GM12892 (cell line): ENCODE measurements at places on chromosomes 11 and 22.

GRCh38 chr11:111299101-111300026, 1.0 kb downstream of the POU2AF3 start:
- DNase-seq, result peak; percentile 55

DNA sequence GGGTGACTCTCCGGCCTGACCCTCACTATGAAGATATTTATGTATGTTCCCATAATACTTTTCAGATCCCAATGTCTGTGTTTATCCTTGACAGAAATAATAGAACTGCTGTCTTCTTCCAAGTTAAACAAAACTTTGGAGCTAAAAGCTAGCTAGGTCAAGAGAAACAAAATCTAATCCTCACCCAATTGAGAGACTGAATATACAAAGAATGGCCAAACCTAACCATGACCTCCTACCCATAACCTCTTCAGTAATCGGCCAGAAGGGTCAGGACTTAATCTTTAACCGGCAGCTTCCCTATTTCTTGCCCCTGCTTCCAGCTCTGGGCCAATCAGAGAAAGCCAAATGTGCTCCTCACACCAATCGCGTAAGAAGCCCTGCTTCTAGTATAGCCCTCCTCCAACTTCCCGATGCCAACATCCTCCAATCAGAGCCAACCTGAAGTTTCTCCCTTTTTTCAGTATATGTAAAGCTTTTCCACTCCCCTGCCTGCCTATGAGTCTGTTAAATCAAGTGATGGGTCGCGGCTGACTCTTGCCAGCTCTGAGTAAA, 1.7 kb upstream of the DDX6 start:
- DNase-seq, result peak; percentile 57

GRCh38 chr22:19876314-19876940, 21.8 kb upstream of the GNB1L start:
- DNase-seq, result no peak

DNA sequence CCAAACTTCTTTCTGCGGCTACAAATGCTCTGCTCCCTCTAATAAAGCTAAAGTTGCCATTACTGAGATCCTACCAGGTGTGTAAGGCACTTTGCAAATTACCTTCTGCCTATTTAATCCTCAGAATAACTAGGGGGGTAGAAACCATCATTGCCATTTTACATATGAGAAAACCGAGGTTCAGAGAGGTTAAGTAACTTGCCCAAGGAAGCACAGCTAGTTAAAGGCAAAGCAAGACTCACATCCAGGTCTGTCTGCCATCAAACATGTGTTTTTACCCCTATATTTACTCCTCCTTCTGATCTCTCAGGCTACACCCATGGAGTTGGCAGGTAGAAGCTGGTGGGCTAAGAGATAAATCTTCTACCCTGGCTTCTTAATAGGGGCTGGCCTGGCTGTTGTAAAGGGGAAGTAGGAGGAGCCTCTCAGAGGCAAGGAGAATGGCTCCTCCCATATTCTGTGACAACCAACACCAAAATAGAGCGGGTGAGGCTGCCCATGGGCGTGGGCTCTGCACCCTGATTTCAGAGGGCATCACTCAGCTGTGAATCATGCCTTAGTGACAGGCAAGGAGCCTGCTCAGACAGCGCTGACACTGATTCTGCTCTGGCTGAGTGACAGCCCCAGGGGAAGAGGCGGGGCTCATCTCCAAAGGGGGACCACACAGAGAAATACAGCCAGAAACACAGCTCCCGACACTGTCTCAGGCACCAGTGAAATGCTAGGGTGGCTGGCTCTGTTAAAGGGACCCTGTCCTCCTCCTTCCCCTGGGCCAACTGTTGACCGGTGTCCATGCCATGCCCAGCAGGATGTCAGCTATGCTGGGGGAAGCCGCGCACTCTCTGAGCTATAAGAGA, 106.8 kb downstream of the ABTB2 start:
- DNase-seq, result peak; percentile 42

GRCh38 chr22:42906605-42907348, 49.7 kb upstream of the ARFGAP3 start:
- DNase-seq, result no peak

DNA sequence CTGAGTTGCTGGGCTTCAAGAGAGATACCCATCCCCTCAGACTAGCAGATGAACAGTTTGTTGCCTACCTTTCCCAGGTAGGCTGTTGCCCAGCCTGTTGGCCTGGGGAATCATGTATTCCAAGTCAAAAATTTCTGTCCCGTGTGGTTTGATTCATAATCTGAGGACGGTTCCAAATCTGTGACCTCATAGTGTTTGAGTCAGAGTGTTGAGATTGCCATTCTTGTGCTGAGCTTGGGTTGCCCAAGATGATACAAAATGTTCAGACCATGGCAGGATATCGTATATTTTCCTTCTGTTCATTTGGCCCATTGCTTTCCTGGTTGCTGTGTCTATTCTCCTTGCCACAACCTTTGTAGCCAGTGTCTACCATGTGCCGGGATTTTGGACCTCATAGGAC, 64.3 kb downstream of the CYB5R2 start:
- DNase-seq, result no peak

- no peak for DNase-seq
Observed at GRCh38 chr22:42646569-42647525, 2.3 kb downstream of the CYB5R3 start.

DNA sequence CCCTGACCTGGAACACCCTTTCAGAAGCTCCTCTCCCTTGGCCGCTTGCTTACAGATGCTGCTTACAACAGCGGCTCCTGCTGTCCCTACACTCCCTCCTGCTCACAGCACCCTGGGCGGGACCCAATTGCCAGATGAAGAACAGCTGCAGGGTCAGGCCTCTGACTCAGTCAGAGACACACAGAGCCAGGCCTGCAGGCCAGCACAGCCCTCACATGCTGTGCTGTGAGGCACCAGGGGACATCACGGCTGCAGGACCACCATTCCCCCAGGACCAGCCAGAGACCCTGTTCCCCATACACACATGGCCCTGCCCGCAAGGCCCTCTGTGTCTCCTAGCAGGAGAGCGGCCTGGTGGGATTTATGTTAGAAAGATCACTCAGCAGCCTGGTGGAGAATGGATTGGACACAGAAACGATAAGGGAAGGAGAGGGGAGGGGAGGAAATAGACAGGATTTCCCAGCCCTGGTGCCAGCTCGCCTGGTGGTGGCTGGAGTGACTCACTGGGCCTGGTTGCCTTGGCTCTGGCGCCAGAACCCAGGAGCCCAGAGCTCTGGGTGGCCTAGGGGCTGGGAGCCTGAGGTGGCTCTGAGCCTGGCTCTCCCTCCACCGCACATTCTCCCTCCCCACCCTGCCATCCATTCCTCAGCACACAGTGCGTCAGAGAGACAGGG, 6.7 kb downstream of the CAPN5 start:
- DNase-seq, result peak; percentile 12

DNA sequence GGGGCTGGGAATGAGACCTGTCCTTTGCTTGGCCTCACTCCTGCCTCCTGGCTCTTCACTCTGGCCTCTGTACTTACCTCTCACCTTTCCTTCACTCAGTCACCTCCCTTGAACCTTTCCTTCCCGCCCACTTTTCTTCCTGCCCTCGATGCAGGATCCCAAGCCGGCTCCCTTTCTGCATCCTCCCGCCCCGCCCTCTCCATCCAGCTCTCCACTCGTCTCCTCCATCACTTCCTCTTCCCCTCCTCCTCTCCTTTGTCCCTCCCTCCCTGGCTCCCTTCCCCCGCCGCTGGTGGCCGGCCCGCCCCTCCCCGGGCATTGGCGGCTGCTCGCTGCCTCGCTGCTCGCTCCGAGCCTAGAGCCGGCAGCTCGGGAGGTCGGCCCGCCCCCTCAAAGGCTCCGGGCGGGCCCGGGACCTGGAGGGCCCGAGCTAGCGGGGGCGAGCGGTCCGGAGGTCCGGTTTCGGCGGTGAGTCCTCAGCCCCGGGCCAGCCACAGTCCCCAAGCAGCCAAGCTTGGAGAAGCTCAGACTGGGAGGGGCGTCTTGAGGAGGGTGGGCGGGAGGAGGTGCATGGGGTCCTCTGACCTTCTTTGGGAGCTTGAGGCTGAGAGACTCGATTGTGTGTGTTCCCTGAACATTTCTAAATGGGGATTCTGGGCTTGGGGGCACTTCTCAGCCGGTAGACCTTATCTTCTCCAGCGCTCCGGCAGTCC, 13.8 kb downstream of the PHLDB1 start:
- DNase-seq, result no peak

- no peak for DNase-seq
Observed at GRCh38 chr22:37172266-37173245, 15.5 kb downstream of the C1QTNF6 start.

DNA sequence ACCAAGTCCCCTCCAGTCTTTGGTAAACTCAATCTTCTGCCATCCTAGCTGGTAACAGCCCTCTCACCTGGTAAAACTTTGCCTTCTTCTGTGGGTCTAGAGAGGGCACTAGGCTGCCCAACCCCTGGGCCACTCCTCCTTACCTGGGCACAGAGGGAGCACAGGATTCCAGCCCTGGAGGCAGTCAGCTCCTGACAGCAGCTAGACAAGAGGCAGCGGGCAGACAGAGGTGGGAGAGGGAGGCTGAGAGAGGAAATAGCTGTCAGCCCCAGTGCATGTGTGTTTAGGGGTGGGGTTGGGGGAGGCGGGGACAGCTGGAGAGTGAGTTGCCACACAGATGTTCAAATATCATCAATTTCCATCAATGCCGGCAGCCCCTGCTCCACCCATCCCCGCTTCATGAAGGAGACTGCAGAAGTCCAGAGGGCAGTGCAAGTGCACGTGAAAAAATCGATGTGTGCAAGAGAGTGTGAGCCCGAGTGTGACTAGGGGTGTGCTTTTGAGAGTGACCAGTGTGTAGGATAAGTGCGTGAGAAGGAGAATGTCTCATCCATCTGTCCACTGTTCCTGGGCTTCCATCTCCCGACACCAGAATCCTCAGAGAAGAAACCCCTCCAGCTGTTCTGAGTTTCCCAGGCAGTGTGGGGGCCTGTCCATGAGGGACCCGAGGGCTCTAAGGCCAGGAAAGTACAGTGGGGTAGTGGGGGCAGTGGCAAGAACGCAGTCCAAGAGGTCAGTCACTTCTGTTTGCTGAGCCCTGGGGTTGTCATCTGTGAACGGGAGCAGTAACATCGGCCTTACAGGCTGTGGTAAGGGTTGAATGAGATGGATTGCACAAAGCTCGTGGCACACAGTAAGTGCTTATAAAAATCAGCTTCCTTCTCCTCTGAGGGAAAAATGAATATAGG, at the start of gene PTGDR2:
Gene PTGDR2, minus strand, starts transcription at position 225 of the 908 bp plus-strand sequence. CDS start 2,228 bp downstream, outside the sequence.
- no peak for DNase-seq

- DNase-seq, result no peak
Observed at GRCh38 chr22:17575151-17575550, 11.9 kb downstream of the SLC25A18 start.

- DNase-seq, result no peak
Observed at GRCh38 chr11:118238929-118239328, 13.2 kb downstream of the MPZL3 start.
